Upper lobe of right lung (tissue), 1 donor: ENCODE measurements at places on chromosomes 6 and 20.
A peak's percentile ranks its signal among the peaks of the same experiment; 100 is the strongest.

- H3K4me3 ChIP-seq: no peak overlapping the region
- DNase-seq: no peak
- H3K27me3 ChIP-seq: no peaks in the 10 kb centered on the region
- no peak overlapping the region for H3K27ac ChIP-seq
- no peaks in the 10 kb centered on the region for H3K36me3 ChIP-seq
- H3K4me1 ChIP-seq: no peaks in the 10 kb centered on the region
Measured at GRCh38 chr6:44868910-44869309, 459.2 kb upstream of the RUNX2 start.

DNA sequence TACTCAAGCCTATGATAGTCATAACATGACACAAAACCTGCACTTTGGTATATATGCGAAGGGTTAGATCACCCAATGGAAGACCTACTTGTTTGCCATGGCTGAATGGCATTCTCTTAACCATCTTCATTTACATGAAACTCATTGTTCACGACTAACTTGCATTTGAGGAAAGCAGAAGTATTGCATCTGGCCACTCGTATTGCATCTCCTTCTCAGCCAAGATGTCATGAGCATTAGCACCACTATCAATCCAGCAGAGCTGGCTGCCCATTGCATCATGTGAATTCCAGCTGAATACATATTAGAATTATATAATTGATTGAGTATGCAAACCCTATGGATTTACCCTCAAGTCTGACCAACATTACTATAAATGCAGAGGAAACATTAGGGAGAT, 390.2 kb downstream of the LAMA2 start:
- peaks cover 4% of the 10 kb centered on the region for H3K36me3 ChIP-seq
- H3K27ac ChIP-seq: no peak overlapping the region
- H3K27me3 ChIP-seq: no peaks in the 10 kb centered on the region
- no peaks in the 10 kb centered on the region for H3K4me1 ChIP-seq
- no peak overlapping the region for H3K4me3 ChIP-seq
- no peak for DNase-seq

DNA sequence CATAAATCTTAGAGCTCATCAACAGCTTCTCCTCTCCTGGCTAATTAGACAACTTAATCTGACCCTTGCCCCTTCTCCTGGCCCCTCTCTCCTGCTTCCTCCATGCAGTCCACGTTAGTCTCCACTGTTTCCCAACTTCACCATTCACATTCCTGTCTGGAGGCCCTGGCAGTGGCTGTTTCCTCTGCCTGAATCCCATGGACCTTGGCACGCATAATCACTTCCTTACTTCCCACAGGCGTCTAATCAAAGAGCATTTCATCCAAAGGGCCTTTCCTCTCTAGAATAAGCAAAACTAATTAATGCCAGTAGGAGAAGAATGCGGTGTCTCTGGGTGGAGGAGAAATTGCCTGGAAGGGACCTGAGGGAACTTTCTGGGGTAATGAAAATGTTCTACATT, 16.4 kb upstream of the XRN2 start:
- no peak overlapping the region for H3K27ac ChIP-seq
- H3K4me1 ChIP-seq: no peaks in the 10 kb centered on the region
- no peaks in the 10 kb centered on the region for H3K27me3 ChIP-seq
- H3K36me3 ChIP-seq: no peaks in the 10 kb centered on the region

DNA sequence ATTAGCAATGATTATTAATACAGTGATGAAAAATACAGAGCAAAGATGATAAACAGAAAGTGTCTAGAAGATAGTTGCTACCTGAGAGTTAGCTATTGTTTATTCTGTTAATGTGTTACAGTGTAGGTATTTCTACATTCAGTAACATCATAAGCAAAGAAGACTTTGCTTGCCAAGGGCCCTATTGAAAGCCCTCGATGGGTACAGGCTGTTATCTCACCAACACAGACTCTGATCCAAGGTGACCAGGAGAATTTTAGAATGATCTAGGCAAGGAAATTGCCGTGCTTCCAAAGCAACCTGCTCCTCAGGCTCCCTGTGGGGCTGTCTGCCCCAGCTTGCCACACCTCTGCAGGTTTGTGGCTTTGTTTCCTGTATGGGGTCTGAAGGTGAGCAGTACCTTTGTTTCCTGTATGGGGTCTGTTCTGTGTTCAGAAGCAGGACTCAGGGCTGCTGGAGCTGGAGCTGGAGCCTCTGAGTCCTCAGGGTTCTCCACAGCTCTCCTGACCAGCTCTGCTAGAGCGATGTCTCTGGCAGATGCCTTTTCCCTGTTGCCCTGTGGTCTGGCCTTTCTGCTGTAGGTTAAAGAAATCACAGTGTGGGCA, 32.5 kb downstream of the PHACTR3 start:
- no peak for DNase-seq
- H3K4me3 ChIP-seq: no peak overlapping the region
- H3K36me3 ChIP-seq: no peaks in the 10 kb centered on the region

DNA sequence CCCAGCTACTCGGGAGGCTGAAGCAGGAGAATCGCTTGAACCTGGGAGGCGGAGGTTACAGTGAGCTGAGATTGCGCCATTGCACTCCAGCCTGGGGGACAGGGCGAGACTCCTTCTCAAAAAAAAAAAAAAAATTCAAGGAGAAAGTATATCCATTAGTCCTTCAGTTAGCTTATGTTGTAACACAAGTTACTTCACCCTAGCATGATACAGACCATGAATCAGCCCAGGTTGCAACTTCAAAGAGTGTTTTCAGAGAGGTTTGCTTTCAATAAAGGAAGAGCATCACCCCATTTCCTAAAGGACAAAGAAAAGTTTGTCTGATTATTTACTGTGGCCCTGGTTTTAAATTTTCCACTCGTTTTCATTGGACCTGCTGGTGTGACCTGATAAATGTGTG, 73.0 kb downstream of the SERAC1 start:
- H3K36me3 ChIP-seq: peaks cover 10% of the 10 kb centered on the region
- H3K27ac ChIP-seq: no peak overlapping the region
- H3K27me3 ChIP-seq: no peaks in the 10 kb centered on the region
- H3K4me3 ChIP-seq: no peak overlapping the region
- no peak for DNase-seq

DNA sequence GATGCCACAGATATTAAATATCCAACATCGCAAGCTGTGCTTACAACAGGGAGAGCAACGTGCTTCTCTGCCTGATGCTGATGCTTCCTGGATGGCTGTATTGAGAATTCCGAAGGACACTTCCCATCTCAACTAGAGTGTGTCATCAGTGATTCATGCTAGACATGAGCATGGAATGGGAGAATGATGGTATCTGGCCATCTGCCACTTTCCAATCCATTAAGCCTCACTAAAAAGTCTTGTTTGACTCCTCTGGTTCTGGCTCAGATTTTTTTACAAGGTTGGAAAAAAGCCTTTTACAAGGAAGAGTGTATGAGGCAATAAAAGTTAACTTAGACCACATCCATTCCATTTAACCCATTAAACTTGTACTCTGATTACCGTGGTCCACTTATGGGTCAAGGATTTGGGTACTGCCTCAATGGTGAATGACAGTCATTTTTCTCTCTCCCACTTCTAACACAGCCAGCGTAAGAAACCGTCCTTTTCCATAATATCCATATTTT, 265.3 kb downstream of the UST start:
- H3K4me1 ChIP-seq: no peaks in the 10 kb centered on the region
- no peak overlapping the region for H3K27ac ChIP-seq
- H3K36me3 ChIP-seq: no peaks in the 10 kb centered on the region
- DNase-seq: no peak
- no peaks in the 10 kb centered on the region for H3K27me3 ChIP-seq
- no peak overlapping the region for H3K4me3 ChIP-seq

- peaks cover 55% of the 10 kb centered on the region for H3K27me3 ChIP-seq
- H3K4me3 ChIP-seq: peak overlapping the region; percentile 14
- DNase-seq: no peak
- peaks cover 4% of the 10 kb centered on the region for H3K4me1 ChIP-seq
- H3K27ac ChIP-seq: no peak overlapping the region
Measured at GRCh38 chr20:43188861-43189553, 699 bp downstream of the PTPRT start.

GRCh38 chr20:61414455-61414991, 162.5 kb downstream of the CDH4 start:
- no peak for DNase-seq
- H3K4me3 ChIP-seq: no peak overlapping the region
- H3K4me1 ChIP-seq: no peaks in the 10 kb centered on the region
- H3K27me3 ChIP-seq: no peaks in the 10 kb centered on the region
- no peak overlapping the region for H3K27ac ChIP-seq

DNA sequence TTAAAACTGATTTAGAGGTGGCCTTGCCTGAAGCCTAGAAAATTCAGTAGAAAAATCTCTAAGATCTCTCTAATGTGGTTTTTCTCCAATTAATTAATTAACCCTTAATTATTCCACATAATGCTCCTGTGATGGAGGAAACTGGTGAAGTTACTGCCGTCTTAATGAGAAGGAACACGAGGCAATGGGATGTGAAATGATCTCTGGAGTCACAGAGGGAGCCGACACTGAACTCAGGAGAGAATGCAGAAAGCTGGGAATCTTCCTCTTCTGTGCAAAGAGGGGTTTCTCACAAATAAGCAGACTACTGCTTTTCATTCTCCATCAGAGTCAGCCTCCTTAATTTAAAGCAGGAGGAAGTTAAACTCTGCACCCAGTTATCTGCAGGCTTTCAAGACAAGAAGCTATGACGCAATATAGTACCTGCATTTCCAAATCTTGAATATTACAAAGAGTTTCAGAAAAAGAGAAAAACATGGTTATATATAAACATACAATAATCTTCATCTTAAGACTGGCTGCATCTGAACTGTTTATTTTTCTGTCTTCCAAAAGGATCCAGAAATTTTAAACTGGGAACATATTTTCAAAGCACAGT, 18.1 kb upstream of the SNRPB2 start:
- no peaks in the 10 kb centered on the region for H3K36me3 ChIP-seq
- no peak overlapping the region for H3K27ac ChIP-seq
- H3K4me1 ChIP-seq: no peaks in the 10 kb centered on the region
- H3K27me3 ChIP-seq: no peaks in the 10 kb centered on the region
- no peak for DNase-seq

- H3K27ac ChIP-seq: no peak overlapping the region
- H3K36me3 ChIP-seq: no peaks in the 10 kb centered on the region
- no peaks in the 10 kb centered on the region for H3K27me3 ChIP-seq
Measured at GRCh38 chr6:88662653-88663174, 300.7 kb downstream of the RNGTT start.
